ENCODE measurements at places on chromosomes 5 and 9.

GRCh38 chr5:2131196-2131595, 248.5 kb upstream of the IRX4 start:
- no peak for DNase-seq

- no peak for DNase-seq
Observed at GRCh38 chr9:90642570-90643539, at the start of gene DIRAS2. TSS of gene DIRAS2 (minus strand) at chr9:90642824. CDS start at chr9:90613827, 28,997 bp downstream.

DNA sequence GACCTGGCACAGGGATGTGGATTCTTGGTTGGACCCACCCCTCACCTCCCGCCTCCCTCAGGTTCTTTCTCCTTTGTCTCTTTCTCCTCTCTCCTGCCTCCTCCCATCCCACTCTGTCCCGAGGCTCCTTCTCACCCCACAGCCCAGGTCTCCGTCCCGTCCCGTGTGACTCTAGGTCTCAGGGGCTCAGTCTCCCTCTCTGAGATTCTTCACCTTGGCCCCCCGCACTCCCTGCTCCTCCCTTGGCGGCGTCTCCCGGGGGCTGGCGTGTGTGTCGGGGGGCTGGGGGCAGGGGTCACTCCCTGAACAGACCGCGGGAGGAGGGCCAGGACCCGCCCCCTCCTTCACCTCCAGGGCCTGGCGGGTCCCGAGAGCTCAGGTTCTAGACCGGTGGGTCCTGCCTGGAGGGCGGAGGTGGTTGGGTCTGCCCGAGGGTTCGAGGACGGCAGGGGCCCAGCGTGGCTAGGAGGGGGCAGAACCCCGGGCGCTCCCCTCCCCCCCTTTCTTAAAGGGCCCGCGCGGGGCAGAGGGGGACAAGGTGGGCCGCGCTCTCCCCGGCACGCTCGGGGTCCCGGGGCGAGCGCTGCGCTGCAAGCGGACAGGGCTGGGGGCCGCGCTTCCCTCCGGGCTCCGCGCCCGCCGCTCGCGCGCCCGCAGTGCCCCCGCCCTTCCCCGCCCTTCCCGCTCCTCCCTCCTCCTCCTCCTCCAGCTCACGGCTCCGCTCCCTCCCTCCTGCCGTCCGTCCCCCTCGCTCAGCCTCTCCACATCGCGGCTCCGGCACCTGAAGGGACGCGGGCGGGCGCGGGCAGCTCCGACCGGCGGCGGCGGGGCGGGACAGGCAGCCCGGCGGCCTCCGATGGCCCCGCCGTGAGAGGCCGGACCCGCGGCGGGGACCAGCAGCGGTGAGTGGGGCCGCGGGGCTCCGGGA, at the start of gene PSD2:
Gene PSD2, plus strand, starts transcription at position 735 of the 928 bp plus-strand sequence. CDS start 13,633 bp downstream, outside the sequence.
- no peak for DNase-seq

- no peak for DNase-seq
Observed at GRCh38 chr5:80069918-80070318, 34.8 kb downstream of the THBS4 start.

GRCh38 chr5:88269222-88269771, 652 bp upstream of the TMEM161B start:
- no peak for DNase-seq

- no peak for DNase-seq
Observed at GRCh38 chr5:16600946-16601345, 15.9 kb downstream of the RETREG1 start.

- DNase-seq, result no peak
Observed at GRCh38 chr9:16341177-16341576, 529.3 kb downstream of the BNC2 start.

DNA sequence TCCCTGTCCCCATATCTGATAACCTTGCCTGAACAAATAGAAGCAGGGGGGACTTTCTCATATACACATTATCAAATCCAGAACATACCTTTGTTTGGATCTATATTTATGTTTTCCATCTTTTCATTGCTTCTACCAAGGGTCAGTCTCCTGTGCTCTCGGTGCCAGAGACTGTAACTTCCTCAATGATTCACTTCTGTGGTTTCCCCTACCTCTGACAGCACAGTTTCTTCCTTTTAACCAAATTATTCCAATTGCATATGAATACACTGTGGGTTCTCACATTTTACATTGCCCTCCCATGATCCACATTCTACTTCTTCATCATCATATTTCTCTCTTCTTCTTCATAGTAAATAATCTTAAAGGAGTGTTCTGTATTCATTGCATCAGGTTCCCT, 32.2 kb downstream of the NMUR2 start:
- no peak for DNase-seq

DNA sequence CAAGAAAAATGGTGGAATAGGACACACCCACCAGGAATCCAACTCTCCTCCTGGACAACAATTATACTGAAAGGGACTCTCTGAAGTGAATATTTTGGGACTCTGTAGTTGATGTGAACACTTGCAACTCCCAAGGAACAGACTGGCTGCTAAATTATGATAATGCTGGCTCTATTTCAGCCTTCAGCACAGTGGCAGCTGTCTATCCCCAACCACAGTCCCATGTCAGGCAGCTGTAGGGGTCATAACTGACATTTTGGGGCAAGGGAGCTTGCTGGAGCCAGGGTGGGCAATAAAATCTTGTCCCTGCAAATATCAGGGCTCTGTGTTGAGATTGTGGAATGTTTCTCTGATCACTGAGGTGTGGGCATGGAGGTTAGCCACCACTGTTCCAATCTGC, 14.2 kb downstream of the SPATA31E1 start:
- DNase-seq, result no peak

DNA sequence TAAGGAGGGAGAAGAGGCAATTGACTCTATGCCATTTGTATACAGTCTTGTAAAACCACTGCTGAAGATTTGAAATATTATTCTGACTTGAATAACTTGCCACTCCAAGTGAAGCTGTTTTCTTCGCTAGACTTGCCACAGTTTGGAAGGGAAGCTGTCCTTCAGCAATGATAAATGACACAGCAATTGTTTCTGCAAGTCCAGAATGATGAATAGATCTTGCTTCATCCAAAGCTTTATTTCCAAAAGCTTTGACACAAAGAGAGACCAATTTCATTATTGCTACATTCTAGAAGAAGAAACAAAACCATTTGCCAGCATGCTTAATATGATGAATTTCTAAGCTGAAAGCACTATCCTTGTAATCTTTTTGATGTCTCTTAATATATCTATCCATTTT, 73.7 kb downstream of the ZNF366 start:
- DNase-seq, result no peak
